ENCODE measurements at places on chromosomes 4 and X.

DNA sequence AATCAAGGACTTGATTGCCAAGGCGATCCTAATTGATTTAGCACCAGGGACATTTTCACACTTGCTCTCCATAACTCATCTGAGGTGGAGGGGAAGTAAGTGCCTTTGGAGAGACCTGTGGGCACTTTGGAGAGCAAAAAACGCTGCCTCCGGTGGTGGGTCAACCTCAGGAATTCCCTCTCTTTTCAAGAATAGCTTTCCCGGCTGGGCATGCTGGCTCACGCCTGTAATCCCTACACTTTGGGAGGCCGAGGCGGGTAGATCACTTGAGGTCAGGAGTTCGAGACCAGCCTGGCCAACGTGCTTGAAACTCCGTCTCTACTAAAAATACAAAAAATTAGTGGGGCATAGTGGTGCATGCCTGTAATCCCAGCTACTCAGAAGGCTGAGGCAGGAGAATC lies 49.2 kb downstream of the PRPS1 start:
- peak; percentile 20 for DNase-seq

- DNase-seq, result no peak
Observed at GRCh38 chr4:174012135-174012885, 271.2 kb downstream of the FBXO8 start.

DNA sequence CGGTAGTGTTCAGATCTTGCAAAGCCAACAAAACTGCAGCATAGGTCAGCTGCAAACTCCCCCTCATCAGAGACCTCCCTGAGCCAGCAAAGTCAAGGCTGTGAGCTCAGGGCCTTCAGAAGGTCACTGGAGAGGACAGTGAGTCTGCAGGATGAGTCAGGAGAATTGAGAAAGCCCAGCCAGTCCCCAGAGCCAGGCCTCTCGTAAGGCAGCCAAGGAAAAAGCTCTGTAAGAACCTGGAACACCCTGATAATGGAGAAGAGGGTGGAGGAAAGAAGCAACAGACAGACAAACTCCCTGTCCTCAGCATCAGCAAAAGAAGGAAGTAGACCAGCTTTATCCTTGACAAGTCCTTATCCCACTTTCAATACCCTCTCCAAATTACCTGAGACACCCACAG lies 33.0 kb downstream of the GRIA3 start:
- DNase-seq, result no peak

DNA sequence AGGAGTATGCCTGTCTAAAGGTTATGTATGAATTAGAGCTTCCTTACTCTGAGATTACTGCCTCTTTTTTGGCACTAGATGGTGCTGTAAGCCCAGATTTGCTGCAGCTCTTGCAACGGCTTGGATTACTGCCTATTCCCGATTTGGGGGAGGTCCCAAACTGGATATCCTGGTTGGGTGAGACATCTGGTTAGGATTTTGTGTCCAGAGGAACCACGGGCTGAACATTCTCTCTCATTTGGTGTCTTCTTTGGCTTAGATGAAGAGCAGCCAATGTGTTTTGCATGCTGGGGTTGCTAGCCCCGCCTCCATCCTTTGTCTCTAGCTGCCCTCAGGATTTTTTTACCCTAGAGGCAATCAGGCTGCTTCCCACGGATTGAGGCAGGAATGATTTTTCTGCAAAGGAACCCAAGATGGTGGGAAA lies 31.9 kb downstream of the F8A1 start:
- DNase-seq, result peak; percentile 89

GRCh38 chr4:10696253-10696652 lies 11.7 kb upstream of the CLNK start:
- DNase-seq, result no peak
